ENCODE measurements at places on chromosomes 16 and 17.

DNA sequence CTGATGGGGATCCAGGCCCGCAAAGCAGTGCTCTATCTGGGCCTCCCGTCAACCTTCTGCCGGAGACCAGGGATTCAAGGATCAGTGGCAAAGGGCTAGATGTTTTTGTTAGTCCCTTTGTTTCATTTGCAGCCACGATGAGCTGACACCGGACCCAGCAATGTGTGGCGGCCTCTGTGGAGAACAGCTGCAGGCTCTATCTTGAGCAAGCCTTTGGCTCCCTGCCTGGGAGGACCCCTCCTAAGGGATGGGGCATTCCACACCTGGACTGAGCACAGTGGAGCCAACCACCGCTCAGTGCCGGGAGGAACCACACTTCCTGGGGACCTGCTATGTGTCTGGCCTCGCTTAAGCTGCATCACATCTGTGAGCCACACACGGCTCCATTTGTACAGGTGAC, 215.8 kb downstream of the RBFOX3 start:
- no peak for DNase-seq

DNA sequence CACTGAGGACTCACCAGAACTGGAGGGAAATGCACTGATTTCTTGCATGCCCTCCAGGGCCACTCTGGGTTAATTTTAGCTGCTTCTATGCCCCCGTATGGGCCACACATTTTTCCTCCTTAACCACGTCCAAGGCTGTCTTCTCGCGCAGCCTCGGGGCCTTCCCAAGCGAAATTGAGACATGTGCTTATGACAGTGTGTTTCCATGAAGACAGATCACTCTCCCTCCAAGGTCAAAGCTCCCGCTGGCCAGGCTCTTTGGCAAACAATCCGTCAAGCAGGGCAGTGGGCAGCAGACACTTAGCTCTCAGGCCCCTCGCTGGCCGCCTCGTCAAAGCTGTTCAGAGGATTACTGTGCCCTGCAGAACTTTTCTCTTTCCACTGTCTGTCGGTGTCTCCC, 243.0 kb upstream of the N4BP1 start:
- DNase-seq = no peak

GRCh38 chr16:56989988-56990387, 631 bp downstream of the NLRC5 start:
- no peak for DNase-seq

- DNase-seq = no peak
Measured at GRCh38 chr16:87671715-87672270, 69.5 kb downstream of the JPH3 start.

DNA sequence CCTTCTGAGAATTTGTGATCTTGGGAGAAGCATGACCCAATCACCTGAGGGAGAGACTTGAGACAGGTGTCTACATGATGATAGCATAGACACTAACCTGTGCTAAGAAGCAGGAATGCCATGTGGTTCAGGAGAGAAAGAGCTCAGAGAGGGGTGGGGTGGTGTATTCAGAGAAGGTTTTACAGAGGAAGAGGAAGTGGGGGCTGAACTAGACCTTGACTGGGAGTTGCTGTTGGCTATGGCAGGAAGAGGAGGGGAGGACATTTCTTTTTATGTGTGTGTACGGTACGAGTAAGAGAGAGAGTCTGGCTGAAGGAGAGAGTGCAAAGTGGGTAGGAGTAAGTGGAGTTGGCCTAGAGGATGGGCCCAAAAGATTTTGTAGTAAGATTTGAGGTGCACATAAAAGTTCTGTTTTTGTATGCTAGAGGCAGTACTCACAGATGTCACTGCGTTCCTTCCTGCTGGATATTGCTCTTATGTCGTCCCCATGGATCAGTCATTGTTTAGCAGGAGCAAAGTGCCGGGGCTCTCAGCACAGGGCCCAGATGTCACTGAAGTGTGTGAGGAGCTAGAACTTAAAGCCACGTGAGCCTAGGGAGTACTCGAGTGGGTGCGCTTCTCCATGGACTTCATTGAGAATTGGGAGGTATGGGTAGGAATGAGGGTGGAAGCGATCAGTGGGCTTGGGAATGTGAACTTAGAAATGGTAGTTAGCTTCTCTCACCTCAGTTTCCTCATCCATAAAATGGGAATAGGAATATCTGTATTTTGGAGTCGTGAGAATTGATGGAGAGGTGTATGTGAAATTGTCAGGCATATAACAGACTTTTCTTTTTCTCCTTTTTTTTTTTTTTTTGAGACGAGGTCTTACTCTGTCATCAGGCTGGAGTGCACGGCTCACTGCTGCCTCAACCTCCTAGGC, 22.1 kb downstream of the SLC7A6 start:
- no peak for DNase-seq

DNA sequence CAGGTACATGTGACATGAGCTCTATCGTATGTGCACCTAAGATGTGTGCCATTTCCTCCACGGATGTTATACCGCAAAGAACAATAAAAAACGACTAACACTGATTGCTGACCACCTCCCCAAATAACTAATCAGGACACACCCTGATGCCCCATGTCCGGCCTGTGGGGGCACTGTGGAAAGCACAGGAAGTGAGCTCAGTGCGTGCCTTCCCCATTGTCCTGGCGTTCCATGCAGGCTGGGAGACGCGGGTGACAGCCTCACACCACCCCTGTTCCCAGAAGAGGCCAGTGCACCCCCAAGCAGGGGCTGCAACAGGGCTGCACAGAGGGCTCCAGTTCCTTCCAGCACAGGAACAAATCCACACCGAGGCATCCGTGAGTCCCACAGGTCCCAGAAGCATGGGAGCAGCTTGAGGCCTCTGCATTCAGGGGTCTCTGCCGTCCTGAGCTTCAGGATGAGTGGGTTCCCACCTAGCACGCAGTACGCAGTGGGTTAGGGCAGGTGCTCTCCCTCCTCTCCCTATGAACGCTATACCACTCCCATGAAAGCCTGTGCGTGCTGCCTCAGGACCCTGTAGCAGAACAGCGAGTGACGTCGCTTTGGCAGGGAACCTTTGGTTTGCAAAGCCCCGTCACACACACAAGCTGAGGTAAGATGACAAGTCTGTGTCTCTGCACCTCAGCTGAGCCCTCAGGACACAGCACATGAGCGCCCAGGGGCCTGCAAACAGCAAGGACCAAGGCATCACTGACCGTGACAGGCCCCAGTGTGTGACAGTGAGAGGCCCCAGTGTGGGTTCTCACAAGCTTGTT, 117.7 kb downstream of the ZNF778 start:
- DNase-seq = no peak

DNA sequence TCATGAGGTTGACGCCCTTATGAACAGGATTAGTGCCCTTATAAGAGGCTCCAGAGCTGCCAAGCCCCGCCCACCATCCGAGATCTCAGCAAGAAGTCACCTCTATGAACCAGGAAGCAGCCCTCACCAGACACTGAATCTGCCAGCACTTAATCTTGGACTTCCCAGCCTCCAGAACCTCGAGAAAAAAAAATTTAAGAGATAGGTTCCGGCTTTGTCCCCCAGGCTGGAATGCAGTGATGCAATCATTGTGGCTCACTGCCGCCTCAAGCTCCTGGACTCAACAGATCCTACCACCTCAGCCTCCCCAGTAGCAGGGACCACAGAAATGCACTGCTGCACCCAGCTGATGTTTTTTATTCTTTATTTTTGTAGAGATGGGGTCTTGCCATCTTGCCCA, 22.5 kb upstream of the ADCY9 start:
- no peak for DNase-seq

GRCh38 chr17:57271821-57272220, 15.5 kb downstream of the MSI2 start:
- no peak for DNase-seq

GRCh38 chr16:68902969-68903345, 59.6 kb downstream of the TANGO6 start:
- no peak for DNase-seq

- no peak for DNase-seq
Measured at GRCh38 chr17:62657145-62657665, 29.7 kb downstream of the MRC2 start.

DNA sequence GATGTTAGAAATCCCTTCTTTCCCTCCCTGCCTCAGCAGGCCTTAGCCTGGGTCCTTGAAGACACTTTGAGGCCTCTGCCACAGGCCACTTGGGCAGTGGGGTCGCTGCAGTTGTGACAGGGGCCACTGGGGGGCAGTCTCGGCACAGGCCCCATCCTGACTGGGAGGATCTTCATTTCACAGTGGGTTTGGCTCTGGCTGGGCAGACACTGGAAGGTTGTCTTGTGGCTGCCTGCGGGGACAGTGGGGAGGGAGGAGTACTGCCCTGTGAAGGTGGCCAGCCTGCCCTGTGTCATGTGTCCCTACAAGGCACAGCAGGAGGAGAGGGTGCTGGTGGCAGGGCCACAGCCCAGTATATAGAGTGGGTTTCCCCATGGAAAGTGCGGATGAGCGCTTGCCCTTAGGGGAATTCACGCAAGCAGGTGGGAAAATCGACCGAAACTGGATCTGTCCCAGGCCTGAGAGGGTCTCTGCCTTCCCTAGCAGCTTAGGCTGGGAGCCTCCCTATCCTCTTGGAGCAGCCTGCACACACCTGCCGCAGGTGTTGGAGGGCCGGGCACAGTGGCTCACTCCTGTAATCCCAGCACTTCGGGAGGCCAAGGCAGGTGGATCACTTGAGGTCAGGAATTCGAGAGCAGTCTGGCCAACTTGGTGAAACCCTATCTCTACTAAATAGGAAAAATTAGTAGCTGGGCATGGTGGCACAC, 28.8 kb downstream of the GINS2 start:
- peak; percentile 56 for DNase-seq

DNA sequence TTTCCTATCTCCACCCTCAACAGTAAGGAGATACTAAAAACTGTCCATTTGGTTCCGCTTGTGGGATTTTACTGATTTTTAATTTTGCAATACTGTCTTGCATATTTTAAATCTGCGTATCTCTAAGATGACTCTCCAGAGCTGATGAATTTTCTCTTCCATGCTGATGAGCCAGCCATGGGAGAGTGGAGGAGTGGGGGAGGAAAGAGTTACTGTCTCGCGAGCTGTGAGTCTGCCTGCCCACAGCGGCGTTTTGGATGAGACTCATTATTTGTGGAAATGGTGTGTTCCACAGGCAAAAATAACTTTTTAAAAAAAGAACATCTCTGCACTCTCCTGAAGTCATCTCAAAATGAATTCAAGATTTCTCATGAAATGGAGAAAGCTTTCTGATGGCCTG, 34.6 kb upstream of the MYOCD start:
- no peak for DNase-seq

GRCh38 chr17:28741358-28742349, 2.2 kb upstream of the TRAF4 start:
- DNase-seq = no peak

DNA sequence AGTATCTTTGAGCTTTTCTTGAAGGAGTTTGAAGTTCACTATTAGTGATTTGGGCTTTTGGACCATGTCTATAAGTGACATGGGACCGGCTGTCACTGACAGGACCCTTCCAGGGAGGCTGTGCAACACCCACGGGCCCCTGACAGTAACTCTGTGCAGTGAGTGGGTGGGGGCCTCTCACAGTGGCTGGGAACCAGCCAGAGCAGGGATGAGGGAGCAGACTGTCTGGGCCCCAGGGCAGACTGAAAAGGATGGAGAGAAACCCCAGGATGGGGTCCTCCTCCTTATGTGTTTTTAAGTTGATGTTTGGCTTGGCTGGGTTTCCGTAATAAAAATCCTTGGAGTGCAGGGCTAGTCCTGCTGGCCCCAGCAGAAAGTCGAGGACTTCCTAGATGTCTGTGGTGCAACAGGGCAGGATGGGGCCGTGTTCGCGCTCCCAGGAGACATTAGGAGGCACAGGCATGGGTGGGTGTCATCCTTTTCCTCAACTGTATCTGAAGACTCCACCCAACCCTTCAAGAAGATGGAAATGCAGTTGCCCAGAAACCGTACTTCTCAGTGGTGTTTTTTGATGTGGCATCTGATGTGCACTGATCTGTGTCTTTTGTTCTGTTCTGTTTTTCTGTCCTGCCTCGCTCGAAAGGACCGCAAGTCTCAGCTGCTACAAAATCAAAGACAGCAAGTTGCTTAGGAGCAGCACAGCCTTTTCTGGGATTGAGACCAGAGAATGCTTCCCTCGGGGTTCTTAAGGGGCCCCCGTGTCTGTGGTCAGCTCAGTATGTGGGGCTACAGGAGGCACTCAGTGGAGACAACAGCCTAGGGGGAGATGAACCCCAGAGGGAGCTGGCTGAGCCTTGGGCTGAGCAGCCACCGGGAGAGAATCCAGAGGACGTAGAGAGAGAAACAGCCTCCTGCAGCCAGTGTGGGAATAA, 24.2 kb downstream of the PLD6 start:
- DNase-seq = no peak

DNA sequence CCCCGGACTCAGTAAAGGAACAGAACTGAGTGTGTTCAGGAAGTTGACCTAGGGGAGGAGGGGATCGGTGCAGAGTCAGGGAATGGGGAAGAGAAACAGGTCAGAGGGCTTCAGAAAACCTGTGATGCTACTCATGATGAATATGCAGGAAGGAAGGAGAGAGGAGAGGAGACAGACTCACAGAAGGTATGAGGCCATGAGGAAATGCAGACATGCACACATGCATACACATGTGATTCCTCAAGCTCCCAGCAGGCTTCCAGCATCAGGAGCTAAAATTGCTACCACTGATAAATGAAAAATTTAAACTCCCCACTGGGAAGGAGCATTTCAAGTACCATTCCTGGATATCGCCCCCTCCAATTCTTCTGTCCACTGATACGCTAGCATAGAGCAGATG, 262.6 kb downstream of the SLC39A11 start:
- DNase-seq = no peak

DNA sequence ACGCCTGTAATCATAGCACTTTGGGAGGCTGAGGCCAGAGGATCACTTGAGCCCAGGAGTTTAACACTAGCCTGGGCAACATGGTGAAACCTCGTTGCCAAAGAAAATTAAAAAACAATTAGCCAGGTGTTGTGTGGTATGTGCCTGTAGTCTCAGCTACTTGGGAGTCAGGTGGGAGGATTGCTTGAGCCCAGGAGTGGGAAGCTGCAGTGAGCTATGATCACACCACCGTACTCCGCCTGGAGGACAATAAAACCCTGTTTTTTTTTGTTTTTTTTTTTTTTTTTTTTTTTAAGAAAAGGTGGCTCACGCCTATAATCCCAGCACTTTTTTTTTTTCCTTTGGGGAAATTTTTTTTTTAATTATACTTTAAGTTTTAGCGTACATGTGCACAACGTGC, 26.1 kb downstream of the RAP1GAP2 start:
- no peak for DNase-seq

DNA sequence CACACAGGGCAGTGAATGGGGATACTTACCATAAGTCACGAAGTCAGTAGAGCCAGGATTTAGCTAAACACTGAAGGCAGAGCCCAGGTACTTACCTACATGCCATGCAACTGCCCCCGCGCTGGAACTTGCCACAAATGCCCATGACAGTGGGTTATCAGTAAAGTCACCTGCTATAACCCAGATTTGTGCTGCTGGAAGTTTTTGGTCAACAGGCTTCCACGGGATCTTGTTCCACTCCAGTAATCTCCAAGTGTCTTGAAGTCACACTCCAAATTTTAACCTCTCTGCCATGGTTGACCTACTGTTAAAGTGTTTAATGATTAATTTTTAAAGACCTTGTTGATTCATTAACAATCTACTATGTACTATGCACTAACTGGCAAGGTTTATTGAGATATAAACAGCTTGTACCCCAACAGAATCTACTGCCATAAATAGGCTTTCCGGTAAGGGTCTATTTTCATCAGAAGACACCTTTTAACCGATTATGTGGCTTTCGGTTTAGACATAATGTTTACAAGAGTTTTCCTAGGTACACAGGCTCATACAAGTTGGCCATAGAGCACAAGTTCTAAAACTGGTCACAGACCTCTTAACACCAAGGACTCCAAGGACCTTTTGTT, 6.3 kb upstream of the SLC5A11 start:
- no peak for DNase-seq

- no peak for DNase-seq
Measured at GRCh38 chr17:4064366-4064765, 78.5 kb downstream of the ZZEF1 start.

Measured in stimulated activated CD4-positive, alpha-beta T cell treated with anti-CD3 and anti-CD28 coated beads, TNF-alpha, amount 100 ng/mL, for 1 hour (primary cell).